ENCODE measurements at places on chromosomes 12 and 14.
A peak's percentile ranks its signal among the peaks of the same experiment; 100 is the strongest.

GRCh38 chr12:76755829-76756379 lies 8.0 kb upstream of the ZDHHC17 start:
- no peak for DNase-seq

DNA sequence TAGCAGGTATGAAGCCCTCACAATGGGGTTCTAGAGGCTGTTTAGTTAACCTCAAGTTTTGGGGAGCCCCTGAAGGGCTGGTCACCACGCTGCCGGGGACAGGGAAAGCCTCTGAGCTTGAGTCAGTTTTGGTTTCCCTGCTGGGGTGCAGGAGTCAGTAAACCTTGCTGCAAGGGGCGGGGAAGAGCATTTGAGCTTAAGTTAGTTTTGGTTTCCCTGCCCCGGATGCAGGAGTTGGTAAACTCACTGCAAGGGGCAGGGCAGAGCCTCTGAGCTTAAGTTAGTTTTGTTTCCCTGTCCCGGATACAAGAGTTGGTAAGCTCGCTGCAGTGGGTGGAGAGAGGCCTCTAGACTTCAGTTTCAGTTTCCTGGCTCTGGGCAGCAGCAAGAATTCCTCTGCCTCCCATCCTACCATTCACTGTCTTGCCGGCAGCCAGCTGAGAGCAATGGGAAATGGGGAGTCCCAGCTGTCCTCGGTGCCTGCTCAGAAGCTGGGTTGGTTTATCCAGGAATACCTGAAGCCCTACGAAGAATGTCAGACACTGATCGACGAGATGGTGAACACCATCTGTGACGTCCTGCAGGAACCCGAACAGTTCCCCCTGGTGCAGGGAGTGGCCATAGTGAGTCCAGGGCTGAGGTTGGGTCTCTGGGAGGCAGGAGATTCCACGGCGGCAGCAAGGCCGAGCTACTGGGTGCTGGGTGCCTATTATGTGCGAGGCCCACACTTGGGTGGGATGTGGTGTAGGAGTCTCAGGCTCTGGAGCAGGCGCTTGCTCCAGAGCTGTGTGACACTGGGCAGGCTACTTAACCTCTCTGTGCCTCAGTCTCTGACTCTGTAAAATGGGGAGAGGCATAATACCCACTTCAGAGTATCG lies at the start of gene OAS2:
Gene OAS2, plus strand, starts transcription at position 357 of the 878 bp plus-strand sequence. Its CDS starts 90 bp downstream, at position 447.
- peak; percentile 63 for DNase-seq

DNA sequence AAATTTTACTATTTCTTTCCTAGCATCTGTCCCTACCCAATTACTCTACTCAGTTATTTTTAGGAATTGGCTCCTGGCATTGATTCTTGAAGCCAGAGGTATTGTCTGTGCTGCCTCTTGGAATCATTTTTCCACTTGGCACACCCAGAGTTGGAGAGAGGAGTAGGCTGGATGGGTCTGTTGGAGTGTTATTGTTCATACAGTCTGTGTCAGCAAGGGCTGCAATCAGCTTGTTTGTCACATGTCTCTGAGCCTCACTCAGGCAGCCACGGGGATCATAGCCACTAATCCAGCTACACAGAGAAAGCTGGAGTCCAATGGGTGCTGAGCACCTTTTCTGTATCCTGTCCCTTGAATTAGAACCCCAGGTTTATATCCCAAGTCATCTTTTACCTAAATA lies 176.0 kb upstream of the DYRK2 start:
- no peak for DNase-seq

- DNase-seq: no peak
Measured at GRCh38 chr14:83988275-83988674, 1541.7 kb upstream of the FLRT2 start.

DNA sequence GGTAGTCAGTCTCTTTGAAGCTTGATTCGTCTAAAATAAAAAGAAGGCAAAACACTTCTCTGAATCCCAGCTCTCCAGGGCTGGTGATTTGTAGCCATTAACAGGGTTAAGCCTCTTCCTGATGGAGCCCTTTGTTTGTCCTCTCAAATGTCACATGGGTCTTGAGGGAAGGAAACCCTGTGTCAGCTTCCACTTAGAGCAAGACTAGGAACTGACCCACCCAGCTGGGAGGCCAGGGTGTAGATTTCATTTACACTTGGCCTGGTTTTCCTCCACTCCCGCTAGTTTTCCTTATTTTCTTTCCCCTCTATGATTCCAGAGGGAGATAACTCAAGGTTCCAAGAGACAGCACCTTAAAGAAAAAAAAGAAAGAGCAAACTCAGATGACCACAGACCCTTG lies 230.5 kb upstream of the EGLN3 start:
- DNase-seq: no peak
